Activated T-helper 2 cell treated with anti-CD3 and anti-CD28 coated beads, Interferon-gamma antibody, Interleukin-2, Interleukin-4, amounts not matched to agents 10 μg/mL and 5 μg/mL and 100 μg/mL, durations not matched to agents 14 hours and 24 hours and 36 hours (primary cell): ENCODE measurements at places on chromosomes 1 and 21.

DNA sequence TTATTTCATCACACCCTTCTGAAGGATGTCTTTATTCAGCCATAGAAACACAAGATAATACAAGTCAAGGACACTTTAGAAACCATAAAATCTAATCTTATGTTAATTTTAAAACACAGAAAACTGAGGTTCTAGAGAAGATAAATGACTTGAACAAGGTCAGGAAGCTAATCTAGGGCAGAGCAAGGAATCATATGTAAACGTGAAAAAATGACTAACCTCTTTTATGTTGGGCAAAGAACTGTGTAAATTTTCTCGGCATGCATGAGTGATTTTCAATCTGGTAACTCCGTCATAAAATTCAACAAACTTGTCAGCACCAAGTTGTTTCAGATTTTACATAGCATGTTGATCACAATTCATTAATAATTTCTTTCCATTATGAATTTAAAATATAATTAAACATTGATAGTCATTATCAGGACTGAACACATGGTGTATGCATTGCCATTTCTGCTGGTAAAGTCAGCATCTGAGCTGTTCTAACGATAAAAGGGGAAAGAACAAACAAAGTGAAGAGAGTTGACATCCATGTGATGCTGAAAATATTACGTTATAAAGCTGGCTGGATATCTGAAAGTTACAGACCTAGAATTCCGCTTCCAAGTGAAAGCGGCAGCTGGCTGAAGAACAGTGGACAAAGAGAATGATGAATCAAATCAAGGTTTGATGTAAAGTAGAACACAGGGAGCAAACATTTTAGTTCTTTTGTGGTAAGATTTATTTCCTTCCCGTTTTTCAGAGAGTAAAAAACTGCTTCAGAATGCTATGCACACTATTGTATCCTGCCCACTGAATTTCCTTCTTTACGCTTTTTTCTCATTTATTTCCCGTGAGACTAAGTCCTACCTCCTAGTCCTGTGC is 1037.4 kb upstream of the TMPRSS15 start:
- no peak for DNase-seq

GRCh38 chr1:198939286-198939685 is 300.4 kb downstream of the PTPRC start:
- DNase-seq, result no peak

- no peak for DNase-seq
Measured at GRCh38 chr1:181208083-181208482, 119.6 kb downstream of the IER5 start.

DNA sequence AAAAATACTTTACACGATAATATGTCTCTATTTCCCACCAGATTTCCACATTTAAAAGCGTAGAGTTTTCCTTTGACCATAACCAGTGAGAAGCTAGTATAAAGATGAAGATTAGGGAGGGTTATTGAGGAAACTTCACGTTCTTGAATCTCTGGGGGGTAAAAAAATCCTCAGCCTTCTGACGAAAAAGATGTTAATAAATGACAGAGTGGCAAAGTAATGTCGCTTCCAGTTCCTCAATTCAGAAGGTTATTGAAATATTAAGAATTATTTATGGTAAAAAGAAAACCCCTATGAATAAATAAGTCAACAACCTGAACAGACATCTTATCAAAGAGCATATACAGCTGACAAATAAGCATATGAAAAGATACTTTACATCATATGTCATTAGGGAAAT is 241.0 kb downstream of the GPATCH2 start:
- no peak for DNase-seq

DNA sequence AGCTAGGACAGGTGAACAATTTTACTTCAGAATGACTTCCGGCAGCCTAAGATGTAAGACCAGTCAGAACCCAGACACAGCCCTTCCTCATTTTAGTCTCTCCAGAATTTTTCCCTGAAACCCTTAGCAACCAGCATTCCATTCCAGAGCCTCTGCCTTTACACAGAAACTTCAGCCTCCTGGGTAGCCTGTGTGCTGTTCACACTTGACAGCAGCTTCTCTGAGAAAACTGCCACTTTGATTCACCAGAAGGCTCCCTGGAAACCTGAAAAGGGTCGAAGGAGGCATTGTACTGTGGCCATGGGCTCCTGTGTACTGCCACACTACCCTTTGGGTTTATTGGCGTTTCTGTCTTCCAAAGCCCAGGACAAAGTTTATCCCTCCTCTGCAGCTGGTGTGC is 17.4 kb downstream of the HYI start:
- DNase-seq, result no peak

- DNase-seq, result no peak
Measured at GRCh38 chr1:67614511-67614934, 70.5 kb upstream of the GADD45A start.

GRCh38 chr1:44874155-44874554 is 31.1 kb upstream of the PTCH2 start:
- no peak for DNase-seq

- DNase-seq, result no peak
Measured at GRCh38 chr1:108691128-108691941, 775 bp upstream of the PRPF38B start.

GRCh38 chr1:156200044-156200443 is 6.1 kb downstream of the SLC25A44 start:
- DNase-seq, result no peak

DNA sequence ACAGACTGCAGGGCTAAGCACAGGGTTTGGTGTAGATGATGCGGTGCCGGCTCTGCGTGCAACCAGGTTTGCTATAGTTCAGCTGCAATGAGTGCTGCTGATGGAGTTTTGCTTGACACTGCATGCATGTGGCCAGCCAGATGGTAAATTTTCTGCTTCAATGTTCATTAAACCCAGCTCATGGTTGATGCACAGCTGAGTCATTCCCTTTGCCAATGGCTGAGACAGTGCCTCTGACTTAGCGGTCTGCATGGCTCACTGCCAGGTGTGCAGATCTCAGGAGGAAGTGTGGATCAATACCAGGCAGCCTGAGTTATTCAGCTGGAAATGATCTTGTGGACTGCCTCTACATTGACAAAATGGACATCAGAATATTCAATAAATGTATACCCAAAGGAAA is 172.7 kb upstream of the ZP4 start:
- no peak for DNase-seq

GRCh38 chr1:208069317-208069716 is 158.4 kb upstream of the CD34 start:
- DNase-seq, result no peak

DNA sequence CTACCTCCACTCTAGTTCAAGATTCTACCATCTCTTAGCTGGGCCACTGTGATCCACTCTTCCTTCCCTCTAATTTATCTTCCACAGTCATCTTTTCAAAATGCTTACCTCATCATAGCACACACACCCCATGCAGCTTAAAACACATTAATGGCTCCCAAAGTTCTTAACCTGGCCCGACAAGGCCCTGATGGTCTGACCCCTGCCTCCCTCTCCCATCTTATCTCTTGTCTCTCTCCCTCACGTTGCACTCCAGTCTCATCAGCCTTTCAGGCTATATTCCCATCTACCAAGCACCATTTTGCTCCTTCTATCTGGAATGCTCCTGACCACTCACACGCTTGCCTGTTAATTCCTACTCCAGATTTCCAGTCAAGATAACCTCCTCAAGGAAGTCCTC is 2.5 kb upstream of the ZBTB8A start:
- DNase-seq, result no peak
